NCI-H446 treated with DMSO at 0.1 percent for 48 hours (cell line): ENCODE measurements at places on chromosomes 13 and 19.
A peak's percentile ranks its signal among the peaks of the same experiment; 100 is the strongest.

DNA sequence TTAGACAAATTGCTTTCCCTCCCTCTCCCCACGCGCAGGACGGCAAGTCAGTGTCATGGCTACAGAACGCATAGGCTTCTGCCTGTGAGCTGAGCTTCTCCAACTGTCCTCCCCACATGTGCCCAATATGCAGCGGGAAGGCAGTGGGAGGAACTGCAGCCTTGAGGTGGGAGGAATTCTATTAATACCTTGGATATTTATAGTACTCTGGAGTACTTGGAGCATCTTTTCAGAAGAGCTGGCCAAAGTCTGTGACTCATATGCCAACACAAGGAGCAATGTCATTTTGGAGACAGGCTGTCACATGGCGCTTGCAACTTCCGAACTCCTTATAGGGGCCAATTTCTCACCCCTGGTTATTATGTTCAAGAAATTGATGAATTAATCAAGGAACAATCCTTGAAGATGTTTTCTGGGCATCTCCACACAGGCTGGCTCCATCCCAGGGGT is 245.0 kb upstream of the SERP2 start:
- DNase-seq: peak; percentile 87

DNA sequence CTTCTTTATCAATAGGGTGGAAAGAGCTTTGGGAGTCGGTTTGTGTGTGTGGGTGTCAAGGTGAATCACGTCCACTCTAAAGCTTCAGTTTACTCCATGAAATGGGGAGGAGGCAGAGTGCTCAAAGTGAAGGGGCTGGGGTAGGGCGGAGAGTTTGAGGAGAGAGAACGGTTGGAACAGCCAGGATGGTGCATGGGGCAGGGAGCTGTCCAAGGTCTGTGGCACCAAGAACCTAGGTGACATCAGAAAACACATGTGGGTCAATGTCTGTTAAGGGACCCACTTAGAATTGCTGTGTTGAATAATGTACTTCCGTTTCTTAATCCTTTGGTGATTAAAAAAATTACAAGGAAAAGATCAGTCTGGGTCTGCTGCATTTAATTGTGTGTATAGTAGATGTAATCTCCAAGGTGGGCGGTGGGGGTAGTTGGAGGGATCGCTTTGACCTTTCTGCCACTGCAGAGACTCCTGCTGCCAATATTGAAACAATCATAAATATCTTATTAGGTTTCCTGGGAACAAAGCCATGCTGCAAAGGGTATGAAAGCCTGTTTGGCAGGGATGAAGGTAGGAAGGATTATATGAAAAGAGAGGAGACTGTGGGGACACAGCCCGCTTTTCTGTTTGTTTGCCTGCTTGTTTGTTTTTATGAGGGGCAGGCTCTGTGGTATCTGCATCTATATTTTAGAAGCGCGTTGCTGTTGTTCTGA is 122.3 kb downstream of the ATP8A2 start:
- no peak for DNase-seq

GRCh38 chr19:43562698-43563241 is 12.6 kb downstream of the XRCC1 start:
- peak; percentile 53 for DNase-seq

DNA sequence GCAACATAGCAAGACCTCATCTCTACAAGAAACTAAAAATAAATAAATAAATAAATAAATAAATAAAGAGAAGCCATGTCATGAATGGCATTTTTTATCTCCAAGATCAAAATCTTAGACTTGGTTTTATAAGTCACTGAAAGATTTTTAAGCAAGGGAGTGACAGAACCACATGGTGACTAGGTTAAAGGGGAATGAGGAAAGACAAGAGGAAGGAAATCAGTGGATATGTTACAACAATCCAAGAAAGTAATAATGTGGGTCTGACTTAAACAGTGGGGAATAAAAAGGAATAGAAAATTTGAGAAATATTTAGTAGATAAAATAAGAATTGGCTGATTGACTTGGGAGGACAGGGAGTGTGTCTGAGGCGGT is 18.8 kb upstream of the MED4 start:
- DNase-seq: no peak

GRCh38 chr13:39818953-39819352 is 163.5 kb downstream of the COG6 start:
- DNase-seq: no peak

- DNase-seq: no peak
These were observed 33.3 kb downstream of the BLOC1S3 start for GRCh38 chr19:45211751-45212381.

DNA sequence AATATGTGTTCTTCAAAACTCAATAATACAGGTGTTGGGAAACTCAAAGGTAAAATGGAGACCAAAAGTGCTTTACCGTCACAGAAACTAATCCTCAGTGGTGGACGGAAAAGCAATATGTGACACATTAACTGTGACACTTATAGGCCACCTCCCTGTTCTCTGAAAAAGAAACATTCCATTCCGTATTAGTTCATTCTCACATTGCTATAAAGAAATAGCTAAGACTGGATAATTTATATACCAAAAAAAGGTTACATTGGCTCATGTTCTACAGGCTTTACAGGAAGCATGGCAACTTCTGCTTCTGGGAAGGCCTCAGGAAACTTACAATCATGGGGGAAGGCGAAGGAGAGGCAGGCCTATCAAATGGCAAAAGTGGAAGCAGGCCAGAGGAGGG is 435.3 kb upstream of the HTR2A start:
- no peak for DNase-seq

- DNase-seq: no peak
These were observed 402 bp upstream of the DYRK1B start for GRCh38 chr19:39834287-39834841.

DNA sequence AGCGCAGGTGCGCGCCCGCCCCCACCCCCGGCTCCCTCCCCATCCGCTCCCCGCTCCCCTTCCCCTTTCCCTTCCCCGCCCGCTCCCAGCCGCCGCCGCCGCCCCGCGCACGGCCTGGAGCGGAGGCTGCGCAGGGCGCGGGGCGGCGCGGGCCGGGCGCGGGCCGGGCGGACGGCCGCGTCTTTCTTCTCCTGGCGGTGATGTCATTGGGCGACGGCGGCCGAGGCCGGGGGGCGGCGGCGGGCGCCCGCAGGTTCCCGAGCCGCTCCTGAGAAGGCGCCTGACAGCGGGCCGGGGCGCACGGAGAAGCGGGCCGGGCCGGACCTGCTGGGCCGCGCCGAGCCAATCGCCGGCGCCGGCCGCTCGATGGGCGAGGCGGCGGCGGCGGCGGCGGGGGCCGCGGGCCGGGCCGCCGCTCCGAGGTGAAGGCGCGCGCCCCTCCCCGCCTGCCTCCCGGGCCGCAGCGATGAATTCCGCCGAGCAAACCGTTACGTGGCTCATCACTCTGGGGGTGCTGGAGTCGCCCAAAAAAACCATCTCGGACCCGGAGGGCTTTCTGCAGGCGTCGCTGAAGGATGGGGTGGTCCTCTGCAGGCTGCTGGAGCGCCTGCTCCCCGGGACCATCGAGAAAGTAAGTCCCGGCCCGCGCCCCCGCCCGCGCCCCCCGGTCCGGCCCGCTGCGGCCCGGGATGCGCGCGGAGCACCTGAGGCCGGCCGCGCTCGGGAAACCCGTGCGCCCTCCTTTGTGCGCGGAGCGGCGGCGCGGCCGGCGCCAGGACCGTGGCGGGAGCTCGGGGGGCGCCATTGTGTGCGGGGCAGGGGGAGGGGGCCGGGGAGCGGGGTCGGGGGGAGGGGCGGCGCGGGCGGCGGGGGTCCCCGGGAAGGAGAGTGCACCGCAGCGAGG is at the start of gene ARHGEF7:
Gene ARHGEF7 (plus strand): TSS at position 250 of the 904 bp plus-strand sequence. CDS start 217 bp downstream, at position 467.
- DNase-seq: no peak

DNA sequence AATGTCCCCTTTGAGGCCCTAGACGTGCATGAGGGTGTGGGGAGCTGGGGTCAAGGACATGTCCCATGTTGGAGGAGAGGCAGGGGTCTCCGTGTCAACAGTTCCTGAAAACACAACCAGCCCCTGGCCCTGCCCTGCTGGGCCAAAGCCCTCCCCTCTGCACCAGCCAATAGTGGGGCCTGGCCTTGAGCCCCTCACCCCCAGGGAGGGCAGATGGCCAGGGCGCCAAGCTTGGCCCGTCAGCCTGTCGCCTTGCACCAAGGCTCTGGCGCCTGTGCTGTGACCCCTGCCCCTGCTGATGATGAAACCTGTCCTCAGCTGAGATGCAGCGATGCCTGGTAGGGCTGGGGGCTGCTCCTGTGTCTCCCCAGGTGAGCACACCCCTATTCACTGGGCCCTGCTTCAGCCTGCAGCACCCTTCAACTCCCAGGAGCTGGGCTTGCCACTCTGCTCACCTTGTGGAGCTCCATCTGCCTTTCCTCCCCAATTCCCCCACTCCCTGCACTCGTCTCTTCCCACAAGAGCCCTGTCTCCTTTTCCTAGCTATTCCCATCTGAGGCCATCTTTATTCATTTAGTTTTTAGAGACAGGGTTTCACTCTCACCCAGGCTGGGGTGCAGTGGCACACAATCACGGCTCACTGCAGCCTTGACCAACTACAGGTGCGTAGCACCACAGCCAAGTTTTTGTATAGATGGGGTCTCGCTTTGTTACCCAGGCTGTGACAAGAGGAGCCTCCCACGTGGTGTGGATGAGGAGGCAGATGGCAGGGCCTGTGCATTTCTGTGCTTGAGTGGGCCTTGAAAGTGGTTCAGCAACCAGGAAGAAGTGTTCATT is 2.1 kb upstream of the HAMP start:
- no peak for DNase-seq

DNA sequence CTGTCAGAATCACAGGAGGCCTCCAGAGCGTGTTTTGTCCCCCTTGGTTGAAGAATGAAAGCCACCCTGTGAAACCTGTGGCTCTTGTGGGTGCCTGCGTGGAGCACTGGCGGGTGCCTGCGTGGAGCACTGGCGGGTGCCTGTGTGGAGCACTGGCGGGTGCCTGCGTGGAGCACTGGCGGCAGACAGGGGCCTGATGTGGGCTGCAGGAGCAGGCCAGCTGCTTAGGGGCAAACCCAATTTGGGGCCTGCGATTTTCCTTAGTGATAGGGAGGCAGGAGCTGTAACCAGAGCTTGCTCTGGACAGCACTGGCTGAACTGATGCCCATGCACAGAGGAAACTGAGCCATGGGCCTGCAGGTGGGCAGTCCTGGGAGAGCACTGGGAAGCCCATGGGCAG is 24.3 kb downstream of the ARHGEF7 start:
- no peak for DNase-seq

- DNase-seq: peak; percentile 40
These were observed 53.2 kb upstream of the SHKBP1 start for GRCh38 chr19:40523322-40524047.

GRCh38 chr19:18417250-18418028 is 1.8 kb upstream of the SSBP4 start:
- peak; percentile 14 for DNase-seq

DNA sequence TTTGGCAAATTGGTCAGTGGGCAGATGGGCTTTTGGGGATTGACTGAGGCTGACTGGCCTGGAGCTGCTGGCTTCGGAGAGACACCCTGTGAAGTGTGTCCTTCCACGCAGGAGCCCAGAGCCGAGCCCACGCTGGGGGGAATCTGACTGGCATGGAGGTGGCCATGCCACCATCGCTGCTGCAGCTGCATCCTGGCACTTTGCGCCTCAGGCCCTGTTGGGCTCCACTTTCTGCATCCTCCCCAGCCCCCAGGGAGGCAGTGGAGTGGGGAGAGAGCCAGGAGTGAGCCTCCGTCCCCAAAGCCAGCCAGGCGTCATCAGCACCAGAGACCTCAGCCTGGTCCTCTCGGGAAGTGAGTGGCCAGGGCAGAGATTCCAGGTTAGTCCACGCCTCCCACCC is 17.0 kb upstream of the NCCRP1 start:
- no peak for DNase-seq

GRCh38 chr19:1236576-1236975 is 1.2 kb downstream of the CBARP start:
- DNase-seq: no peak

DNA sequence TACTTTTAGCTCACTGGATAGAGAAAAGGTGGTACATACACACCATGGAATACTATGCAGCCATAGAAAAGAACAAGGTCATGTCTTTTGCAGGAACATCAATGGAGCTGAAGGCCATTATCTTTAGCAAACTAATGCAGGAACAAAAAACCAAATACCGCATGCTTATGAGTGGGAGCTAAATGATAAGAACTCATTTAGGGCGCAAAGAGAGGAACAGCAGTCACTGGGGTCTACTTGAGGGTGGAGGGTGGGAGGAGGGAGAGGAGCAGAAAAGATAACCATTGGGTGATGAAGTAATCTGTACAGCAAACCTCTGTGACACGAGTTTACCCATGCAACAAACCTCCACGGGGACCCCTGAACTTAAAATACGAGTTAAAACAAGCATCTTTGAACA is 135.1 kb downstream of the IRS2 start:
- no peak for DNase-seq

GRCh38 chr19:10011974-10012373 is 1.3 kb upstream of the RDH8 start:
- no peak for DNase-seq

- DNase-seq: no peak
These were observed 17.2 kb upstream of the RNF17 start for GRCh38 chr13:24746618-24747247.

DNA sequence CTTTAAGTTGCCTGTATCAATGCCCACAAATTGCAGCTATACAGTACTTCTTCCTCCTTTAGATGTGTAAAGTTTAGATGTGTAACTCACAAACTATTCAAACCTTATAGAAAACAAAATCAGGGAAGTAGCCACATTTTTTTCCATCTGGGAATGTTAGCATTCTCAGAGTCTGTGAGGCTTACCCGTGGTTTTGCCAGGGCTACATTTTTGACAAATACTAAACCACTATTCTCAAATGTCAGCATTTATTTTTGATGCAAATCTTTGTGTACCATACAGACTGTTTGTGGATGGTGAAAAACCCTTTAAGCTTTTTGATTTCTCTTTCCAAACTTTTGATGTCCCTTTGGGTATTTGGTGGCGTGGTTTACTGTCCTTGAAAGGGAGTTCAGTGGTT is 216.4 kb downstream of the POSTN start:
- DNase-seq: no peak

- no peak for DNase-seq
These were observed 324.9 kb downstream of the KCNRG start for GRCh38 chr13:50340146-50340545.

DNA sequence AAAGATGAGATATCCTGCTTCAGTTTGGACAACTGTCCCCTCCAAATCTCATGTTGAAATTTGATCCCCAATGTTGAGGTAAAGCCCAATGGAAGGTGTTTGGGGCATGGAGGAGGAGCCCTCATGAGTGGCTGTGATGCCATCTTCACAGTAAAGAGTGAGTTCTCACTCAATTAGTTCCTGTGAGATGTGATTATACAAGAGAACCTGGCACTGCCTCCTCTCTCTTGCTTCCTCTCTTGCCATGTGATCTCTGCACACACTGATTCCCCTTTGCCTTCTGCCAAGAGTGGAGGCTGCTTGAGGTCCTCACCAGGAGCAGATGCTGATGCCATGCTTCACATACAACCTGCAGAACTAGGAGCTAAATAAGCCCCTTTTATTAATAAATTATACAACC is 86.9 kb downstream of the HSPH1 start:
- DNase-seq: no peak
